ENCODE measurements at places on chromosomes 11 and 22.

DNA sequence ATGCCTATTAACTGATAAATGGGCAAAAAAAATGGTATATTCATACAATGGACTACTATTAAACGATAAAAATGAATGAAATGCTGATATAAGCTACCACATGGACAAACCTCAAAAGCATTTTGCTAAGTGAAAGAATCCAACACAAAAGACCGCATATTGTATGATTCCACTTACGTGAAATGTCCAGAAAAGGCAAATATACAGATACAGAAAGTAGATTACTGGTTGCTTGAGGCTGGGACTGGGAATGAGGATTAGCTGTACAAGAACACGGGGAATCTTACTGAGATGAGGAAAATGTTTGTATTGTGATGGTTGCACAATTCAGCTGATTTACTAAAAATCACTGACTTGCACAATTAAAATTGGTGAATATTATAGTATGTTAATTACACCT lies 8.8 kb downstream of the SCUBE2 start:
- no peak for DNase-seq

DNA sequence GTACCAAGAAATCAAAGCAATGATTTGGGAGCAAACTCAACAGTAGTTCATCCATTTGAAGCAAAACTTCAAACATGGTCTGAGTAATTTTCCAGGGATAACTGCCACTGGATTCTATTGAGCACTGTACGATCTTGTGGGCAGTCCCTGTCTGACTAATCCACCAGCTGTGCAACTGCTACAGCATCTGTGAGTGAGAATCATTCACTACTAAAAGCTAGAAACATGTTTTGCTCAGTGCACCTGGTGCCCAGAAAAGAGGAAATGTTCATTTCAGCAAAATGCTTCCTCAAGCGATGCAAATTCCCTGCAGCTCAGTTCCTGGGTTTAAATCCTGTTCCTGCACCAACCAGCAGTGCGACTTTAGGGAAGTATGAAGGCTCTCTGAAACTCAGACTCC lies 1077.9 kb downstream of the DLG2 start:
- no peak for DNase-seq

DNA sequence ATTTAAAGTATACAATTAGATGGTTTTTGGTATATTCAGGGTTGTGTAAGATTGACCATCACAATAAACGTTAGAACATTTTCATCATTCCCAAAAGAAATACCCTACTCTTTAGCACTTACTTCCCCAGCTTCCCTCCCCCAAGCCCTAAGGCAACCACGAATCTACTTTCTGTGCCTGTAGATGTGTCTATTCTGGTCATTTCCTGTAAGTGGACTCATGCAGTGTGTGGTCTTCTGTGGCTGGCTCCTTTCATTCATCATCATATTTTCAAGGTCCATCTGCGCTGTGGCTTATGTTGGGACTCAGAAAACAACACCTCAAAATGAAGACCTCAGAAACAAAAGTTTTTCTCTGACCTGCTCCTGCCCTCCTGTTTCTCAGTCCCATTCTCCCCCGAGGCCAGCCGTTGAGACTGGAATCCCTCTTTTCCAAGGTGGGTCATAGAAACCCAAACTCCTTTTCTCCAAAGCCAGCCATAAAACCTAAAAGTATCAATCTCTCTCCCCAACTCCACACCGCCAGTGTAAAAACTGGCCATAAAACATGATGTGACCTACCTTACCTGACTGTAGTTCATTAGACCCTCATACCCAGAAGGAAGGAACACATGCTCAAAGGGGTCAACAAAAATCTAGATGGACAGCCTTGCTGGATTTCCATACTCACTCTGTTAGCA lies 12.9 kb upstream of the TMPRSS13 start:
- no peak for DNase-seq

DNA sequence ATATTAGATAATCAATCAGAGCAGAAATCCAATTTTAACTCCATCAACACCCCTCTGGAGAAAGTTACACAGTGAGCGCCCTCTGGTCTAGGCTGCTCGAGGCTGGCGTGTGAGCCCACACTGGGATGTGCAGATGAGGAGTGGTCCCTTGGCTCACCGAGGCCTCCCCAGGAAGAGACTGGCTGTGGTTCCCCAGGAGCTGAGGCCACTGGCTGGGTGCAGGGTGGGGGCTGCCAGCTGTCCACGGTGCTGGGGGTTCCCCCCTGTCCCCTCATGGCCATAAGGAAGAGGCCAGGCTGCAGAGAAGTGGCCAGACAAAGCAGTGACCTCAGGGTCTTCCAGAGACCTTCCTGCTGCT lies 750.7 kb downstream of the BRD1 start:
- DNase-seq, result no peak

DNA sequence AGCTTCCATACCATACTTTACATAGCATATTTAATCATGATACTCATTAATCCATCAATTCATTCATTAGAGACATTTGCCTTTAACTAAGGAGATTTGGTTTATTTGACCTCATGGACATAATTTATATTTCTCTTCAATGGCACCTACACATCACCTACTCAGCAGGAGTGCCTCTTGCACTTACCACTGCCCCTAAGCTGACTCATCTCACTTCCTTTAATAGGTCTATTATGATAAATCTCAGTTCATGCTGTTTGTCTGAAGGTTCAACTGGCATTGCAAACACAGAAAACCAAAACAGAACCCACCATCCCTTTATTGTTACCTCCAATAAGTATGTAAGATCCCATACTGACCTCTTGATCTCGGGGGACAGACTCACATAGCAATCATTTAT lies 186.7 kb downstream of the LUZP2 start:
- DNase-seq, result no peak

DNA sequence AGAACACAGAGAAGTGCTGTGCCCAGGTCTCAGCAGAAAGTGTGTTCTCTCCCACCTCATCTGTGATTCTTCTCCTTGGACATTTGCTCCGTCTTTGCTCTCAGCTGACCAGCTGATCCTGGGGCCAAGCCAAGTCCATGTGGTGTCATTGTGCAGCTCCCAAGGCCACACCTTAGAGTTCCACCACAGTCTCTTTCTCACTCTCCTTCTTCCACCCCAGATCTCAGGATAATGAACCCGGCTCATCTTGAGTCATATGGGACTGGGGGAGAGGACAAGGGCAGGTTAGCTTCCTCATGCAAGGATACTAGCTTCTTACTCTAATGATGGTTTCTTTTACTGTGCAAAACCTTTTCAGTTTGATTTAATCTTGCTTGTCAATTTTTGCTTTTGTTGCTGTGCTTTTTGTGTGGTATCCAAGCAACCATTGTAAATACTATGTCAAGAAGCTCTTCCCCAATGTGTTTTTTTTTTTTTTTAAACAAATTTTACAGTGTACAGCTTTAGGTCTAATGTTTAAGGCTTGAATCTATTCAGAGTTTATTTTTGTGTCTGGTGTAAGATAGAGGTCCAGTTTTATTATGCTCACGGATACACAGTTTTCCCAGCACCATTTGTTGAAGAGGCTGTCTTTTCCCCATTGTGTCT lies 75.0 kb upstream of the OR4B1 start:
- DNase-seq, result no peak

DNA sequence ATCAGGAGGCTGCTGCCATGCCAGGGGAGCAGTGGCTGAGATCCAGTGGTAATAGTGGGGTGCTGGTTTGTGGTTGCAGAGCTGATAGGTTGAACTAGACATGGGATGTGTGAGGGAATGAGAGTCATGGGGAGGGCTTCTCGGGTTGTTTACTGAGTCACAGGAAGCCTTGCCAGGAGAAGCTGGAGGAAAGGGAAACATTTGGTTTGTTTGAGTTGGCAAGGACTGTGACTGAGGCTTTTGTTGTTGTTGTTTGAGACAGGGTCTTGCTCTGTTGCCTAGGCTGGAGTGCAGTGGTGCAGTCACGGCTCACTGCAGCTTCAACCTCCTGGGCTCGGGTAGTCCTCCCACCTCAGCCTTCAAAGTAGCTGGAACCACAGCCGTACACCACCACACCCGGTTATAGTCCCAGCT lies 49.3 kb downstream of the CABIN1 start:
- no peak for DNase-seq

- no peak for DNase-seq
Observed at GRCh38 chr22:49676230-49676629, 151.4 kb downstream of the BRD1 start.

DNA sequence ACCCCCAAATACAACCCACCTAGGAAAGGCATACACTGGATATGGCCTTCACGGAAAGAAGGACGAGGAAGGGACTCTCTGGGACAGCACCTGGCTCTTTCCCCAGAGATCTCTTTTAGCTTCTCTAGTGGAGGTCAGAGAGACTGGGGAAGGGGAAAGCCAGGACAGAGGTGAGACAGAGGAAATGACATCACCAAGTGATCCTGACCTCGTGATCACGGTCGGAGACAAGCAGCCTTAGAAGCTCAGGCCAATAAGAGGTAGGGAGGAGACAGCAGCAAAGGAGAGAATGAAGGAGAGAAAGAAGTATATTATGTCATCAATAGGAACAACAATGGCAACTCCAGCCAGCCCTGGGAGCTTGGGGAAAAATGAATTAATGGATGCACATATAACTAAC lies 15.4 kb upstream of the TMPRSS13 start:
- DNase-seq, result no peak

GRCh38 chr11:70570693-70571395 lies 172.5 kb downstream of the CTTN start:
- no peak for DNase-seq

Measured in stimulated activated CD4-positive, alpha-beta T cell treated with anti-CD3 and anti-CD28 coated beads, TNF-alpha, amount 100 ng/mL, for 4 hours (primary cell).